Colonic mucosa (tissue), 4 donors: ENCODE measurements at places on chromosomes 2 and 18.

GRCh38 chr18:23189768-23190661, 54.7 kb downstream of the CABLES1 start:
- no peak overlapping the region for H3K4me3 ChIP-seq
- H3K4me1 ChIP-seq: no peaks in the 10 kb centered on the region
- no peak for DNase-seq

DNA sequence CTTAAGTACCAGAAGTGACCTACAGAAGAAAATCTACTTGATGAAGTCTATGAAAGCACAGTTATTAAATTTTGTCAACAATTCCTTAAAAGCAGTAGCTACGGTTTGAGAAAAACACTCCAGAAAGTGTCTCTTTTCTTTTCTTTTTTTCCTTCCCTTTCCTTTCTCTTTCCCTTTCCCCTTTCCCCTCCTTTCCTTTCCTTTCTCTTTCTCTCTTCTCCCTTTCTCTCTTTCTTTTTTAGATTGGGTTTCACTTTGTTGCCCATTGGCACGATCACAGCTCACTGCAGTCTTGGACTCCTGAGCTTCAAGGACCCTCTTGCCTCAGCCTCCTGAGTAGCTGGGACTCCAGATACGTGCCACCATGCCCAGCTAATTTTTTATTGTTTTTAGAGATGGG, 2.6 kb upstream of the ALMS1 start:
- H3K27ac ChIP-seq: no peak overlapping the region
- DNase-seq: no peak
- H3K36me3 ChIP-seq: no peaks in the 10 kb centered on the region
- H3K4me1 ChIP-seq: no peaks in the 10 kb centered on the region
- no peak overlapping the region for H3K4me3 ChIP-seq

- DNase-seq: no peak
- H3K27me3 ChIP-seq: no peaks in the 10 kb centered on the region
- no peak overlapping the region for H3K27ac ChIP-seq
- H3K4me1 ChIP-seq: no peaks in the 10 kb centered on the region
- no peaks in the 10 kb centered on the region for H3K36me3 ChIP-seq
Measured at GRCh38 chr18:25853691-25854433, 236.6 kb downstream of the SS18 start.

GRCh38 chr18:57352761-57353136, 392 bp downstream of the ST8SIA3 start:
- H3K4me1 ChIP-seq: no peaks in the 10 kb centered on the region
- H3K36me3 ChIP-seq: no peaks in the 10 kb centered on the region
- H3K4me3 ChIP-seq: no peak overlapping the region

GRCh38 chr2:48715042-48715899, 40.3 kb downstream of the LHCGR start:
- H3K4me1 ChIP-seq: peaks cover 4% of the 10 kb centered on the region
- no peak overlapping the region for H3K4me3 ChIP-seq

DNA sequence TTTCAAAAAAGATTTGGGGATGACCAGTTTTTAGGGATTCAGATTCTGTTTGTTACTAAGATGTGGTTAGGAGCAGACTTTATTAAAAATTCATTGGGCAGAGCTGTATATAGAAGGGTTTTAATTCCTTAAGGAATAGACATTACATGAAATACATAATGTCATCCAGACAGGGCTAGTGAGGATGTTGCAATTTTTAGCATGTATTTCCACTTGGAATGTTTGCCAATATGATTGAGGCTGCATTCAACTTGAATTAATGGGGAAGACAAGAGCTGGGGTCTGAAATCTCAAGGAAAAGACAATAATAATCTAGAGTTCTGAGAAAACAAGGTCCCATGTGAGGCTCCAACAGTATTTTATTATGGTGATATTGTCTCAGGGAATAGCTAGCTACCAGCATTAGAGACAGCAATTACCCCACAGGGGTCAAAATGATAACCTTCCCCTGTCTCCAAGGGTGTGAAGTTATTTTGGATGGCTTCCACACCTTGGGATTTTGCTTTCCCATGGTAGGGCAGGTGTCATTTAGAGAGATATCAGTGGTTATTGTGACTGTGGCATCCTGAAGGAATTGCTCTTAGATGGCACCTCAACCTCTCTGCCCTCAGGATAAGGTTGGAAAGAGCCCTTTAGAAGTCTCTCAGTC, 60.2 kb downstream of the VSNL1 start:
- H3K27me3 ChIP-seq: no peaks in the 10 kb centered on the region
- H3K36me3 ChIP-seq: no peaks in the 10 kb centered on the region
- DNase-seq: no peak
- H3K27ac ChIP-seq: no peak overlapping the region
- H3K4me1 ChIP-seq: no peaks in the 10 kb centered on the region
- H3K4me3 ChIP-seq: no peak overlapping the region

DNA sequence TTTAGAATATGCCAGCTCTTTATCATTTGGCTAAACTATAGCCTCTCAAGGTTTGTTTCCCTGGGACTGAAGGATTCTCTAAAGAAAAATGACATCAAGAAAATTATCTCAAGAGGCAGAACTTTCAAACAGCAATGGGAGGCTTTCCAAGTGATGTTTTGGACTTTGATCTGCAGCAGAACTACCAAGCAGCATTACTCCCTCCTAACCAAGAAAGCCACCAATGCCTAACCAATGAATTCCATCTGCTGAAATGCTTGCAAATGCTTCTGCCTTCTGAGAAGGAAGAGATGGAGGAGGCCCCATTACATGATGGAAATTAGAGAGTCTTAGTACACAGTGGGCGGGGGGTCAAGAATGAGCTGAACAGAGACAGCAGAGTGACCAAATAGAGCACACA, 95.1 kb upstream of the SLC35G4 start:
- no peaks in the 10 kb centered on the region for H3K27me3 ChIP-seq
- no peak overlapping the region for H3K4me3 ChIP-seq
- no peak for DNase-seq
- H3K36me3 ChIP-seq: no peaks in the 10 kb centered on the region
- no peaks in the 10 kb centered on the region for H3K4me1 ChIP-seq

DNA sequence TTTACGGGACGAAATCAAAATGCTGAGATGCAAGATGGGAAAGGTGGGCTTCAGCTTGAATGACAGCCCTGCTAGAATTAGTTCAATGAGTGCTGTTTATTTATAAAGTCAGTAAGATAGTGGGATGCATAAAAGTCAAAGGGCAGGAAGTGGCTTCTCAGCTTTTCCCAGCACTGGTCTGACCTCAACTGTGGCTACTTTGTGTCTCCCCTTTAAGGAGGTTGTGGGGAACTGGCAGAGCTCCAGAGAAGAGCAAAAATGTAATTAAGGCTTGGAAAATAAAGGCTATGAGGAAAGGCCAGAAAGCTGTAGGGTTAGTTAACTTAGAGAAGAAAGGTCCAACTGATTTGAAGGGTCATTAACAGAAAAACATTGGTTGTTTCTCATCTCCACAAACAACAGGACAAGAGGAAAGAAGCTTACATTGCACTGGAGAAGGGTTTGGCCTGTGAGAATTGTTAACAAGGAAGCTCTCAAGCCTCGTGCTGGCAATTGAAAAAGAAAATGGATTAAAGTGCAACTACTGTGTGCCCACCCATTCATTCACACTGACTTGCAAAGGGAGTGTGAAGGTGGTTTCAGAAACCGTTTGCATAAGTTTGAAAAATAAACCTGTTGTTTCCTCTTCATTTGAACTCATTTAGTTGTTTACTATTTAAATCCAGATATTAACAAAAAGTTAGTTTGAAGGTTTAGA, 68.8 kb upstream of the CD28 start:
- H3K4me1 ChIP-seq: peaks cover 13% of the 10 kb centered on the region
- H3K36me3 ChIP-seq: no peaks in the 10 kb centered on the region
- DNase-seq: no peak
- no peak overlapping the region for H3K4me3 ChIP-seq
- H3K27ac ChIP-seq: peak overlapping the region; percentile 48

DNA sequence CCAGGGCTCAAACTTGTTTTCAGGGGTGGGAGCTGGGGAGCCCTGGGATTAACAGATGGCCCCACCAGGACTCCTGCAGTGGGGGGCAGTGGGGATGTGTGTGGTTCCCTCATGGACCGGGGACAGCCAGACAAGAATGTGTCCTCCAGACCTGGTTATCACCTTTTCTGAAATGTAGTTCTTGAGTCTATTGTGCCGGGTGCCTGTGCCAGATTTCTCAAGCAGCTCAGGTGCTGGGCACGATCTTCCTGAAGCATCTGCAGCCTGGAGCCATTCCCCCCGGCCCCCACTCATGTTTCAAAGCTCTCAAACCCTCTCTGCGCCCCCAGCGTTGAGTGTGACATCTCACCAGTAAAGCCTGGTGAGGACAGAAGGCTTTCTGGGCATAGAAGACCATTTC, 48.4 kb upstream of the HAAO start:
- no peak overlapping the region for H3K4me3 ChIP-seq
- H3K4me1 ChIP-seq: no peaks in the 10 kb centered on the region
- DNase-seq: no peak
- H3K36me3 ChIP-seq: no peaks in the 10 kb centered on the region
- H3K27ac ChIP-seq: no peak overlapping the region

- H3K27me3 ChIP-seq: no peaks in the 10 kb centered on the region
- no peaks in the 10 kb centered on the region for H3K36me3 ChIP-seq
- H3K27ac ChIP-seq: no peak overlapping the region
- H3K4me3 ChIP-seq: no peak overlapping the region
- no peak for DNase-seq
- H3K4me1 ChIP-seq: no peaks in the 10 kb centered on the region
Measured at GRCh38 chr2:33443274-33443829, 33.1 kb upstream of the RASGRP3 start.

- no peaks in the 10 kb centered on the region for H3K27me3 ChIP-seq
- H3K36me3 ChIP-seq: no peaks in the 10 kb centered on the region
- no peak for DNase-seq
- no peaks in the 10 kb centered on the region for H3K4me1 ChIP-seq
- no peak overlapping the region for H3K4me3 ChIP-seq
Measured at GRCh38 chr2:238420442-238420841, 6.3 kb upstream of the ASB1 start.

- H3K27me3 ChIP-seq: no peaks in the 10 kb centered on the region
- H3K4me3 ChIP-seq: no peak overlapping the region
- H3K27ac ChIP-seq: no peak overlapping the region
- H3K4me1 ChIP-seq: no peaks in the 10 kb centered on the region
Measured at GRCh38 chr2:197360744-197361156, 50.2 kb upstream of the ANKRD44 start.

- H3K4me1 ChIP-seq: no peaks in the 10 kb centered on the region
- no peak for DNase-seq
- H3K27ac ChIP-seq: no peak overlapping the region
- H3K4me3 ChIP-seq: no peak overlapping the region
Measured at GRCh38 chr2:57549642-57550102, 496.9 kb upstream of the VRK2 start.

DNA sequence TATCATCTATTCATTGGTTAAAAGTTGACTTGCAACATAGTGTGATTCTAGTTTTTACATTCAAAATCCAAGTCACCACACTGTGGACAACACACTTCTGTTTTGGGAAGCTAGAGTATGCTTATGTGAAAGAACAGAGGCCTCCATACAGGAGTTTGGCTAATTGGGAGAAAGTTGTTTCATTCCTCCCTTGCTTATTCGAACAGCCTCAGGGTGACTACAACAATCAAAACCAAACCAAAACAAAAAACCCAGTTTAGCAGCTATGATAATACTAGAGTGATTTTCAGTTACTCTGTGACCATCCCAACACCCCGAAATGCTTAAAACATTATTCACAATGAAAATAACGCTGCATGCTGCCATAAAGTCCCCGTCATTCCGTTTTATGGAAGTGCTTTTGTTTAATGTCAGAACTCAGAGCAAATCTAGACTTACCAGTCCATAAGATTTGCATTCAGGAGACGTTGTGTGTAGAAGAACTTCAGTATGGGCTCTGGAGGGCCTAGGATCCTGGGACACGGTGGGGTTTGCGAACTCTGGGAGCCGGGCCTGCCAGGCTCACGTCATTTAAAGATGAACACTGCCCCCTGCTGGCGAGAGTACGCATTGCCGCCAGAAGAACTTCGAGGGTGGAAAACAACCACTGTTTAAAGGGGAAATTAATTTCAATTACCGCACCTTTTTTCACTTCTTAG, 111.4 kb downstream of the FTCDNL1 start:
- no peaks in the 10 kb centered on the region for H3K27me3 ChIP-seq
- H3K4me1 ChIP-seq: peaks cover 8% of the 10 kb centered on the region
- peak overlapping the region; percentile 57 for H3K27ac ChIP-seq
- no peaks in the 10 kb centered on the region for H3K36me3 ChIP-seq
